ENCODE measurements at places on chromosomes 4 and X.

DNA sequence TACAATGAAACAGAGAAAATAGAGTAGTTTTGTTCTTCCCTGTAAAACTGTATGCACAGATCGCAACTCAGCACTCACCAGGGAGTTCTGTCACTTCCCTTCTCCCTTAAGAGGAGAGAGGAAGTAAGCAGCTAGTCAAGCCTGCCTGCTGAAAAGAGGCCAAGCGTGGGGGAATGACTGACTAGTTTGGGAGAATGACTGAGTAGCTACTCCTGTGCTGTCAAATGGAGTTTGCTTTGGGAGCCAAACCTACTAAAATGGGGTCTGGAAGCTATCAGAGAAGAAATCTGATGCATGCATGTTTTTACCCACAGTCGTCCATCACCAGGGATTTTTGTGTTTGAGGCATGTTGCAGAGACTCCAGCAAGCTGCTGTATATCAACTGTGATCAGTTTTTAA, 54.6 kb upstream of the LHFPL1 start:
- no peak for DNase-seq

DNA sequence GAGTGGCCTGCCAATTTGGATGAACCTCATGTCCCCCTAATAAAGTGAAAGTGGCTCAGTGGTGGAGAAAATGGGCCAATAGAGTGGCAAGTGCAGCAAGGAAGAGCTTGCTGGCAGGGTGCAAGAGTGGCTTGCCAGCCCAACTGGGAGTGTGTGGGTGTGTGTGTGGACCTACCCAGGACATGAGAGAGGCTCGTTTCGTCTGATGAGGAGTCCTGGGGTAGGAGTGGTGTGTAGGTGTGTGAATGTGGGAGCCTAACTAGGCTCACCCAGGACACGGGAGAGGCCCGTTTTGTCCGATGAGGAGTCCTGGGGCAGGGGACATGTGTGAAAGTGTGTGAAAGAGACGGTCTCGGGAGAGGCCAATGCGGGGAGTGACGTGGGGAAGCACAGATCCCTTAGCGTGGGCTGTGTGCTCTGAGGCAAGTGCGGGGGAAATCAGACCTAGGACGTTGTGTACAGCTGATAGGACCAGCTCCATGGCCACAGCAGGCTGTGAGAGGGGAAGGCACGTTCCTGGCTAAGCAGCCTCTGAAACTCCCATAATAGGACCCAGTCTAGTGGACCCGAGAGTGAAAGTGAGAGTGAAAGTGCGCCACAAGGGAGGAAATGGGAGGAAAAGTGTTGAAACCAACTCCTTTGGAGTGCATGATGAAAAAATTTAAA, 5.3 kb downstream of the GAGE10 start:
- peak; percentile 29 for DNase-seq

DNA sequence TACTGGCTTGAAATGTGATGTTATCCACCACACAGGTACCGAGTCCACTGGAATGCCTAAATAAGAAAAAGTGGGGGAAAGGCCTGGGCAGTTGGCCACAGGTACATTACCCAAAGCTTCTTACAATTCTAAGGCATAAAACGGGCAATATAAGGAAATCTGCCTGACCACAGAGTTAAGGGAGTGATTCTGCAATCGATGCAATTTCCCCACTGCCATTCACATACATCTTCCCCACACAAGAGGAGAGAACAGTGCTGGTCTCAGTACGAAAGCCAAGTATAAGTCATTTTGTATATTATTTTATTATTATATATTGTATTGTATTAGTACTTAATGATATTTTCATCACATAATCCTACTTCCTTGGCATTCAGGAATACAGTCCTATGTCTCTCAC, 30.6 kb downstream of the RFC1 start:
- no peak for DNase-seq

DNA sequence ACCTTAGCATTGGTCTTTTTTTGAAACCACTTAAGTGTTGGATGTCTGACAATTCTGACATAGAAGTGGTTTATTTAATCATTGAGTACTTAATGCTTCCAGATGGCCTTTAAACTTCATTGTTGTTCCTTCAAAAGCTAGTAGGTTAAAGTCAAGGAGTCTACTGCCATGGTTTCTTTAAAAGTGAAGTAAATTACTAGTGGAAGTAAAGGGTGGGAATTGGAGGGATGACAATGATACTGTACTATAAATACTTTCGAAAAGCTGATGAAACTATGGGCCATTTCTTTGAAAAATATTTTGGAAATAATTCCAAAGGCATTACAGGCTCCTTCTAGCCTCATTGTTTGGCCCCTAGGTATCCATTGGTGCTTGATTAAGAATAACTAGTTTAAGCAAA, 51.9 kb downstream of the ATP10D start:
- DNase-seq, result no peak

DNA sequence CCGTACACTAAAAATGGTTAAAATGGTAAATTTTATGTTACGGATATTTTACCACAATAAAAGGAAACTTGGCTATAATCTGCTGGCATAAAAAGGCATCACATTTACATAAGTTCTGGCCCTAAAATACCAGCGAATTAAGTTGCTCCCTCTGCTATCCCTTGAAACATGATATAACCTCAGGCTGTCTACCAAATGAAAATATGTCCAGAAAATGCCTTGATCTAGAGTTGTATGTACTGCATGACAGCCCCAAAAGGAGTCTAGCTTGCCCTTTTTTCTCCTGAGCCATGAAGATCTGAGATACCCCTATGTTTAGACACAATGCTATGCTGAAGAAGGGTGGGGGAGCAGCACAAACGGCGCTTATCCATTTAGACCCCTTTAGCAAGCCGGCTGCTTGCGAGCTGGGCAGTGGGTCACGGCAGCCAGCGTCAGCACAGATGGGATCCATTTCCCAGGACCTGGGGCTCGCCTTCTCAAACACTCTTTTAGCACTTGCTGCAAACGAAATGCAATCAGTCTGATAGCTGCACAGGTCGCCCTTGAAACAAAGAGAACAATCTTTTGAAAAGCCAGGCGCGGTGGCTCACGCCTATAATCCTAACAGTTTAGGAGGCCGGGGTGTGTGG, 77.0 kb downstream of the AFAP1 start:
- DNase-seq, result no peak

DNA sequence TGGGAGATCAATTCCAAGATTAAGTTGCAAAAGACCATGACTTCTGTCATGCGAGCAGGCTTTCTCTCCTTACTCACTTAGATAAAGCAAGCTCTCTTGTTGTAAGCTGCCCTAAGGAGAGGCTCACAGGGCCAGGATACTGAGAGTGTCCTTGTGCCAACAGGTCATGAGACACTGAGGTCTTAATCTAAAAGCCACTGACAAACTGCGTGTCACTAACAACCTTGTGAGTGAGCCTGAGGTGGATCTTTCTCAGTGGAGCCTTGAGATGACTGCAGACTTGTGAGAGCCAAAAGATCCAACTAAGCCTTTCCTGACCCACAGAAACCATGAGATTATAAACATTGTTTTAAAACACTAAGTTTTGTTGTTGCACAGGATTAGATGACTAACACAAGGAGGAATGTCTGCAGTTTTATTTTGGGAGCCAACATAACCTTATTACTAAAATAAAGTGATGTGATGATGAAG, 170.5 kb downstream of the SLC39A8 start:
- no peak for DNase-seq

DNA sequence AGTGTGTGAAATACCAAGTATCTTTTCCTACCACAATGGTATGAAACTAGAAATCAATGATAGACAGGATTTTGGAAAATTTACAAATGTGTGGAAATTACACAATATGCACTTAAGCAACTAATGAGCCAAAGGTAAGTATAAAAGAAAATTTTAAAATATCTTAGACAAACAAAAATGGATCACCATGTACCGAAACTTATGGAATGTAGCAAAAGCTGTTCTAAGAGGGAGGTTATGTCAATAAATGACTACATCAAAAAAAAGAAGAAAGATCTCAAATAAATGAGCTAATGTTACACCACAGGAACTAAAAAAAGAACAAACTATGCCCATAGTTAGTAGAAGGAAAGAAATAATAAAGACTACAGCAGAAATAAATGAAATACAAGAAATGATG, 1084.1 kb downstream of the TECRL start:
- no peak for DNase-seq

DNA sequence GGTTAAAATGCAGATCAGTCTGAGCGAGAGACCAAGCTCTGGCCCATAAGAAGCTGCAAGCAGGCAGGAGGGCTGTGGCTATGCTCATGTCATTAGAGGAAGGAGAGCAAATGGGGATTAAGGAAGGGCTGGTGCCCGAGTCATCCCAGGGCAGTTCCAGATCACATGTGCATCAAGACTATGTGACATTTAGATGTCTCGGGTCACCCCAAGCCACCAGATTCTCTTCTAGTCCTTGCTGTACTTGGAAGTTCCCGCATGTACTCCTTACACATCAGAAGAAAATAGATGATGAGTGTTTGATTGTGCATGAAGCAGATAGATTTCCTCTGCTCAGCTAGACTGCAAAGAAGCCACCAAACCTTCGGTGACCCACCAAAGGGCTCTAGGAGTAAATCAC, 42.1 kb upstream of the KLHL34 start:
- no peak for DNase-seq

DNA sequence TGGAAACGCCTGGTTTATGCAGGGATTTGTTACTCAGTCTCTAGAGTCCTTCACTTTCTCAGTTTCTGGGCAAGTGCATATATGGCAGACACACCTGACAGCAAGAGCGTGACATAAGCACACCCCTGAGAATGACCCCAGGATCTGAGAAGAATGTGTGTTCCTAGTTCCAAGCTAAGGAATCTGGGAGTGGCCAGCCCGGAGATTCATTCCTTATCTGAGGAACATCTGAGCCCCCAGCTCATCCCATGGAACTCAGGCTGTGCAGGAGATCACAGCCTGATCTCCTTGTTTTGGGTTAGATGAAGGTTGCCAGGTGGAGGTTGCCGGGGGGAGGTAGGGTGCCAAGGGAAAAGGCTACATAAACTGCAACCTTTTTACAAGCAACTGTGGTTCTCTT, 23.8 kb upstream of the KIAA0232 start:
- no peak for DNase-seq

DNA sequence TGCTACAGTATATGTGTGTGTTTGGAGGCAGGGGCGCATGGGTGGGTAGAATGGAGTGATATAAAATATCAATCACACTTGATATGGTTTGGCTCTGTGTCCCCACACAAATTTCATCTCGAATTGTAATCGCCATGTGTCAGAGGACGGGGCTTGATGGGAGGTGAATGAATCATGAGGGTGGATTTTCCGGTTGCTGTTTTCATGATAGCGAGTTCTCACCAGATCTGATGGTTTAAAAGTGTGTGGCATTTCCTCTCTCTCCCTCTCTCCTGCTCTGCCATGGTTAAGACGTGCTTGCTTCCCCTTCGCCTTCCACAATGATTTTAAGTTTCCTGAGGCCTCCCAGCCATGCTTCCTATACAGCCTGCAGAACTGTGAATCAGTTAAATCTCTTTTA, 14.8 kb downstream of the SOWAHB start:
- DNase-seq, result no peak

DNA sequence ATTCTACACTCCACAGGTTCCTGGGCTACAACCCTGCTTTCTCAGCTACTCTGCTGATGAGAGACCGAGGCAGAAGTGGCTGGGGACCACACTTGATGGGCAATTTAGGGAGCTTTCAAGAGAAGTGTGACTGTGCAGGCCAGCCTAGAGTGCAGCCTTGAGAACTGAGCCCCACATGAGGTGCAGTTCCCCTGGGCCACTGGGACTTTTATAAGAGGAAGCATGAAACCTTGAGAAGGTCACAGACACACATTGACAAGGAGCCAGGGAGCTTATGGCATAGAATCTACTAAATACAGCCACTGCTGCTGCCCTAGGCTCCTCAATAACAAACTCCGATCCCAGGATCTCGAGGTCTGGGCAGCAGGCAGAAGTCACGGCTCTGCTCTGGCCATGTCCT, 13.1 kb downstream of the C4orf50 start:
- DNase-seq, result no peak

DNA sequence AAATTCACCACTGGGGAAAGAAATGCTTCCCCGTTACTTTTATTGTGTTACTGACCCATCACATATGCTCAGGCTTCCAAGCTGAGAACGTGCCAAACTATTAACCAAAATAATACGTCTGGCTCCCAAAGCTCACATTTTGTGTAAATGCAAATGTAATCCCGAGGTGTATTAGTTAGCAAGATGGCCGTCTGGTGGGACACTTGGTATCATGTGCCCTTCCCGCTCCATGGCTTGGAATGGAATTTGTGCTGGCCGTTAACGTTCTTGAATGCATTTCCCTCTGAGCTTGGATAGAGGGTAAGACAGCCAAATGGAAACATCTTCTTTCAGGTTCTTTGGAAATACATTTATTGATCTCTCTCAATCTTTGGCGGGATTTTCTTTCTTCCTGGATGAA, 105.0 kb downstream of the MFAP3L start:
- DNase-seq, result no peak

GRCh38 chr4:101103381-101104142, 243.8 kb downstream of the PPP3CA start:
- DNase-seq, result no peak

- DNase-seq, result no peak
Observed at GRCh38 chr4:48742412-48742811, 37.7 kb downstream of the FRYL start.
